Mucosa of descending colon (tissue), 3 donors: ENCODE measurements at places on chromosomes 16 and 17. TPM values are rescaled to one million over a fixed set of nuclear protein-coding genes. Genes with fewer than 3 reads are reported as not detected.

Gene SPNS2
- 24.5 TPM for total RNA-seq

Gene DHRS7C
- not detected for total RNA-seq

GRCh38 chr16:46828943-46829342 is 2.0 kb downstream of the C16orf87 start:
- no peak for DNase-seq

GRCh38 chr16:59121411-59122261 is 387.5 kb upstream of the GOT2 start:
- no peak for DNase-seq
